ENCODE measurements at places on chromosomes 7 and 10.

- no peak for DNase-seq
These were observed 71.6 kb downstream of the HERPUD2 start for GRCh38 chr7:35623381-35623780.

DNA sequence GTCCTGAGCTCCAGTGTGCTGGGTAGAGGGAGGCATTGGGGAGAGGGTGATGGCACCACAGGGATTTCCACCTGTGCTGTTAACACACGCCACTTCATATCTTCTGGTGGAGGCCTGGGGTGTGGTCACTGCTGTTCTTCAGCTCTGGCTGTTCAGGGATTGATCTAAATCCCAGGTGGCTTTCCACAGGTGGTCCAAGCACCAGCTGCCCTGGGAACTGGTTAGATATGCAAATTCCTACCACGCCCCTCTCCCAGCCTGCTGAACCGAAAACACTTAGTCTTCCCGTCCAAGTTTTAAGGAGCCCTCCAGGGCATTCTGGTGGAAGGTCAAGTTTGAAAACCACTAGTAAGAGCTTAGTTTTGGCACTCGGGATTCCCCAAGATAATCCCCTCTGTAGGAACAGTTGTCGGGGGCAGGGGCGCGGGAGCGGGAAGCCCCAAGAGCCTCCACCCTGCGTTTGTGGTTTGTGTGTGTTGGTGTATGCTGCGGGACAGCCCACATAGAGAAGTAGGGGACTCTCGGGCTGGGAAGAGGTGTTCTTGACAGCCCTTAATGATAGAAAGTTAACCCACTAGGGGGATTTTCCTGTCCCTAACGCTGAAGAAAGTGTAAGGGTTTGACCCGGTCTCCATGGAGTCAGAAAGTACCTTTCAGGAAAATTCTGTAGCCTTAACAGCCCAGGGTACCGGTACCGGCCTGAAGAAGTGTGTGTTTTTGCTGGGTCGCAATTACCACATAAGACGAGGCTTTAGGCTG, 5.1 kb downstream of the DEPP1 start:
- DNase-seq, result no peak

DNA sequence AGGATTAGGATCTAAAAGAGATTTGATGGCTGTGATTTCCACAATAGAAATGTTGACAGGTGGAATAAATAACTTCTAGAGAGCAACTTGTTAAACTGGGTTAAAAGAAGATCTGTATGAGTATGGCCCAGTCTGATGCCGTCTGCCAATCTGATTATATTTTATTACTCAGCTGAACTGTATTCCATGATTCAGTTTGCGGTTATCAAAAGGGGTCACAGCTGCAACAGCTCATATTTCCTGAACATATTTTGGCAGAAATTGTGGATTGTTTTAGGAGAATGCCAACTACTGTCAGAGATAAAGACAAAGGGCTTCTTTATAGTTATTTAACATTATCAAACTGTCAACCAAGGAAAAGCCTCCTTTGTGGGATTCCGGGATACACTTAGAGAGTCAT, 244.8 kb upstream of the MINDY3 start:
- DNase-seq, result no peak

DNA sequence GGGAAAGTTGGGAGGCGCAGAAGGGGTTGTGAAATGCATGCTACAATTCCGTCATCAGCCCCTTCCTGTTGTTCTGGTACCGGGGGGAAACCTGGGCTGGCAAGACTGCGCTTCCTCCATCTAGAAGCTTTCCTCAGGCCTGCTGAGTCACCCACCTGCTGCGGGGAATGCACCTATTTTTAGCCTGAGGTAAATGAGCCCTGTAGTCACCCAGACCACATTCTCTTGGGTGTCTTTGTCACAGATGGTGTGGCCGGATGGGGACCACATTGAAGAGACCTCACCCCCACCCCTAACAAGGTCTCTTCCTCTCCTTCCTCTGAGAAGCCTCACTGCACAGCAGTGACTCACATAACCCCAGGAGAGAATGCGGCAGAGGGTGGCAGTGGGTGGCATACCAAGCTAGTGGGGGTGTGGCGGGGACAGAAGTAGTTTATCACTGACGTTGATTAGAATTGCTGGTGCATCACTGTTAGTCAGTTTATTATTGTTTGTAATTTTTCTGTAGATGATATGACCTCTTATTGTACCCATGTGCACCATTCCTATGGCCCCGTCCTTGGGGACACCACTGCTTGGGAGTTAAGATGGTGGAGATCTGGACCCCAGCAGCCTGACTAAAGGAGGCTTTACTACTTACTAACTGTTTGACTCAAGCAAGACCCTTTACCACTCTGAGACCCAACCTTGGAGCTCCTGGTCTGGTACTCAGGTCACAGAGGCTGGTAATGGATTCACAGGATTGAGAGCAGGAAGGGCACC, 83.0 kb upstream of the DUSP5 start:
- peak; percentile 61 for DNase-seq

GRCh38 chr10:124196659-124197058, 103.3 kb upstream of the CHST15 start:
- DNase-seq, result no peak

GRCh38 chr7:156725936-156726335, 85.4 kb downstream of the RNF32 start:
- no peak for DNase-seq

GRCh38 chr7:91212582-91212981, 51.7 kb upstream of the FZD1 start:
- DNase-seq, result no peak

GRCh38 chr7:122143376-122143750, 686 bp downstream of the AASS start:
- no peak for DNase-seq
